ENCODE measurements at places on chromosomes 3 and 15.

GRCh38 chr15:34726406-34727100, 28.2 kb downstream of the GJD2 start:
- DNase-seq, result no peak

DNA sequence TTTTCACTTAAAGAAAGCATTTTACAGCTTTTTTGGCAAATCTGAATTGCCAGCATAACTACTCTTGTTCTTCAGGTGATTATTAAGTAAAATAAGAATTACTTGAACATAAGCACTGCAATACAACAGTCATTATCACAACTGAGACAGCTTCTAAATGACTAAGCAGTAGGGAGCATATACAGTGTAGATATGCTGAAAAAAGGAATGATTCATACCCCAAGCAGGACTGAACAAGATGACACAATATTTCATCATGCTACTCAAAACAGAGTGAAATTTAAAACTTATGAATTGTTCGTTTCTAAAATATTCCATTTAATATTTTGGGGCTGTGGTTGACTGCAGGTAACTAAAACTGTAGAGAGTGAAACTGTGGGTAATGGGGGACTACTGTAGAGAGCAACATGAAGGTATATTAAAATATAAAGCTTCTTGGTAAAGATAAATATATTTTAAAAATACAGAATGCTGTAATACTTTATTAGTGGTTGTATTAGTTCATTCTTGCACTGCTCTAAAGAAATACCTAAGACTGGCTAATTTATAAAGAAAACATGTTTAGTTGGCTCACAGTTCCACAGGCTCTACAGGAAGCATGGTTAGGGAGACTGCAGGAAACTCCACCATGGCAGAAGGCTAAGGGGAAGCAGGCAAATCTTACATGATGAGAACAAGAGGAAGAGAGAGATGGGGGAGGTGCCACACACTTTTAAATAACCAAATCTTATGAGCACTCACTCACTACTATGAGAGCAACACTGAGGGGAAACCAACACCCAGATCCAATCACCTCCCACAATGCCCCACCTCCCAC, 84.8 kb downstream of the DCLK3 start:
- DNase-seq, result no peak

GRCh38 chr3:171556574-171557145, 96.5 kb upstream of the TNIK start:
- peak; percentile 30 for DNase-seq

GRCh38 chr15:40061212-40061901, 22.4 kb upstream of the SRP14 start:
- DNase-seq, result no peak

DNA sequence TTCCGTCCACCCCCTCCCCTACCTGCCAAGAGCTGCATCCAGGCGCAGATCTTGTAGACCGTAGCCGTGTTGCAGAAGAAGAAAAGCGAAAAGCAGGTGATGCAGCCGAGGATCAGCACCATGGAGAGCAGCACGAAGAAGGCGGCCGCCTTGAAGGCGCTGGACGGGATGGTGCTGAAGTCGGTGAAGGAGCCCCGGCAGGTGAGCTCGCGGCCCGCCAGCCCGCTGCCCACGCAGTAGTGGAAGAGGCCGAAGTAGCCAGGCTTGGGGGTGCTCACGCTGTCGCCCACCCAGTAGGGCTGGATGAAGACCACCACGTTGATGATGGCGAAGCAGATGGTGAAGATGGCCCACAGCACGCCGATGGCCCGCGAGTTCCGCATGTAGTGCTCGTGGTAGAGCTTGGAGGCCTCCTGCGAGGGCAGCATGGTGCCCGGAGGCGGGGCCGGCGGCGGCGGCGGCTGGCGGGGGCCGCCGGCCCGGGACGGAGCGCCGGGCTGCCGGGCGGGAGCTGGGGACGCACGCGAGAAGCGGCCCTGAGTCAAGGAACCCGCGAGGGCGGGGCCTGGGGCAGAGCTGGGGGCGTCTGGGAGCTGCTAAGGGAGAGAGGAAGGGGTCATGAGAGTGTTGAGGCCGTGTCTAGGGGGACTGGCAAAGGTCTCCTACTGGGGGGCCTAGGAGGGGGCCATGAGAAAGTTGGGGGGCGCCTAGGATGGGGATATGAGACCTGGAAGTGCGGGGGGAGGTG, 1.2 kb downstream of the LHFPL4 start:
- DNase-seq, result peak; percentile 84

DNA sequence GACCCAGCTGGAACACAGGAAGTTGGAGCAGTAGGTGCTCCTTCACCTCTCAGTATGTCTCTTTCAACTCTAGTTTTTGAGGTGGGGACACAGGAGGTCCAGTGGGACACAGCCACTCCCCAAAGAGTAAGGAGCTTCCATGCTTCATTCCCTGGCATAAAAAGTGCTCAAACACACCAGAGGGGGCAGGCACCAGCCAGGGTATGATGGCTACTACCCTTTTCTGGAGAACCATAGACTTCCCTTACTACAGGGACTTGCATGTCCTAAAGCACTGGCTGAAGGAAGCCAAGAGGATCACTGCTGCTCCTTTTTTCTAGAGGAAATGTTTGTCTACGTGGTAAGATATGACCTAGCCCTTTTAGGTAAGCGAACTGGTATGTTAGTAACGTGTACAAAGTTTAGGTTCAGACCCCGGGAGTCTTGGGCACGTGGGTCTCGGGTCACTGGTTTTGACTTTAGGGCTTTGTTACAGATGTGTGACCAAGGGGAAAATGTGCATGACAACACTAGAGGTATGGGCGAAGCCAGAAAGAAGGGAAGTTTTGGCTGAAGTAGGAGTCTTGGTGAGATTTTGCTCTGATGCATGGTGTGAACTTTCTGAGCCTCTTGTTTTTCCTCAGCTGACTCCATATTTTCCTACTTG, 11.9 kb downstream of the IL17RB start:
- no peak for DNase-seq

- no peak for DNase-seq
Measured at GRCh38 chr3:111903067-111903511, 44.0 kb downstream of the PHLDB2 start.

GRCh38 chr3:10957976-10958749, 34.4 kb upstream of the SLC6A1 start:
- DNase-seq, result peak; percentile 45

- DNase-seq, result no peak
Measured at GRCh38 chr3:182323126-182323700, 470.1 kb upstream of the ATP11B start.

GRCh38 chr3:28982906-28983305, 298.0 kb upstream of the RBMS3 start:
- DNase-seq, result no peak

DNA sequence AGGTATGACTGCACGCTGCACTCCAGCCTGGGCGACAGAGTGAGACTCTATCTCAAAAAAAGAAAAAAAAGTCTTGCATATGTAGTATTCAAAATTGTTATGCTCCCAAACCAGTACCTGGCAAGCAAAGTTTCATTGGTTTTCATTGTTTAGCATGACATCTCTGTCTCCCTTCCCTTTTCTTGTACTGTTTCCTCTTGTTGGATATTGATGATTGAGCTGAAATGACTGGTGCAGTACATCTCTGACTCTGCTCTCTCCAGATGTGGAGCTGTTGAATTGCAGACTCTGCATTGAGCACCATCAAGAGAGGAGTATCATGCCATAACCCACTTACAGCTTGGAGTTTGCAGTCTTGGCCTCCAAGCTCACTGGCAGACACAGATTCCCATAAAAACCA, 77.2 kb downstream of the FAM81A start:
- no peak for DNase-seq

GRCh38 chr15:87941606-87942005, 314.9 kb downstream of the NTRK3 start:
- DNase-seq, result no peak

DNA sequence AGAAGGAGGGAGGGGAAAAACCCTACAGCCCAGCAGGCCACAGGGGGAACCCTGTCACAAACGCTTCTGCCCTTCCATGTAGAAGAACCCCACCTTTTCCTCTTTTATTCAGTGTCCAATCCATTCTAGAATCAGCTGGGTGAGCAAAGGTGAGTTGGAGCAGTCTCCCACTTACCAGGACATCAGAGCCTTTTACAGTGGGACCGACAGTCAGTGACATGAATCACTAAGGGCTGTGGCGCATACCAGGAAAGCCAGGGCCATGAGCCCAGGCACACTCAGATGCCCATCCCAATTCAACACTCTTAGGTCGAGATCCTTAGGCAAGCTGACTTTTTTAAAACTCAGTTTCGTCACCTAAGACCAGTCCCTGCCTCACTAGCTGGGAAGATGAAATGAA, 146.1 kb downstream of the AQP9 start:
- no peak for DNase-seq

DNA sequence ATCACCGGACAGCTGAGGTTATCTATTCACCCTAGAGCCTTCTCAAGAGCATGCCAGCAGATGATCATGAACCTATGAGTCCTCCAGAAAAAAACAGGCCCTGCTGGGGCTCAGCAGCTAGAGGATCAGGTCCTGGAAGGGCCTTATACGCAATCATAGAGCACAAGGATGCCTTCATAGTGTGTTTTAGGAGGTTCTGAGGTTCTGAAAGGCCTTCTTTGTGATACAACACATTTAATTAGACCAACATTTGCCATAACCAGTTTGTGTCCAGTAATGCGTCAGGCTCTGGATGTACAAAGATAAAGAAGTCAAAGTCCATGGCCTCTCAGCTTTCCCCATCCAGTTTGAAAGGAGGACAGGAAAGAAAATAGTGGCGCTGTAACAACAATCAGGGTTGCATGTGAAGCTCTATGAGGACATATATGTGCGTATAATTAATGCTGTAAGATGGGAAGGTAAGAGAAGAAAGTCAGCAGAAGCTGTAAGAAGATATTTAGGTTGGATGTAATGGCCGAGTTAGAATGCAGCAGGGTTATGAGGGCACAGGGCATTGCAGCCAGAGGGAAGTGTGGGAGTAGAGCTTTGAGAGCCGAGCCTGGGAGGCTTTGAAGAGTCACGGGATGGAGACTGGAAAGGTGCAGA, 302.6 kb upstream of the TBL1XR1 start:
- DNase-seq, result no peak

DNA sequence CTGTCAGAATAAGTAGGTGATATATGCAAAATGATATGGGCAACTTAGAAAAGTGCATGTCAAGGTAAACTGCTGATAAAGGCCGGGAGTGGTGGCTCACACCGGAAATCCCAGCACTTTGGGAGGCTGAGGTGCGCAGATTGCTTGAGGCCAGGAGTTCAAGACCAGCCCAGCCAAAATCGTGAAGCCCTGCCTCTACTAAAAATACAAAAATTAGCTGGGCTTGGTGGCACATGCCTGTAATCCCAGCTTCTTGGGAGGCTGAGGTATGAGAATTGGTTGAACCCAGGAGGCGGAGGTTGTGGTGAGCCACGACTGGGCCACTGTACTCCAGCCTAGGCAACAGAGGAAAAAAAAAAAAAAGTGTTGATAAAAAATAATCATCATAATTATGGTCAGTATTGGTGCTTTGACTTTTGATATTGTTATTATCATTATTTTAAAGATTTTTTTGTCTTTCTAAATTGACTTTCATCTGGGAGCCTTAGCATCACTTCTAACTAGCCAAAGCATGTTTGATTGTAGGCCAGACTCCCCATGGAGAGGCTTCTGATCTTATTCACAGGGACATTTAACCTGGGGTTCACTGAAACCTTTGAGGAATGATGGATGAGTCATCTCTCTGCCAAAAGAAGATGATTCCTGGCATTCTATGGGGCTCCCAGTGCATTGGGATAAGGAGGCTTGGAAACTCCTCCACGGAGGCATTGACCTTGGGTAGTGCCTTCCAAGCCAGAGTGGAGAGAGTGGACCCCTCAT, 5.6 kb downstream of the ZBTB38 start:
- no peak for DNase-seq

DNA sequence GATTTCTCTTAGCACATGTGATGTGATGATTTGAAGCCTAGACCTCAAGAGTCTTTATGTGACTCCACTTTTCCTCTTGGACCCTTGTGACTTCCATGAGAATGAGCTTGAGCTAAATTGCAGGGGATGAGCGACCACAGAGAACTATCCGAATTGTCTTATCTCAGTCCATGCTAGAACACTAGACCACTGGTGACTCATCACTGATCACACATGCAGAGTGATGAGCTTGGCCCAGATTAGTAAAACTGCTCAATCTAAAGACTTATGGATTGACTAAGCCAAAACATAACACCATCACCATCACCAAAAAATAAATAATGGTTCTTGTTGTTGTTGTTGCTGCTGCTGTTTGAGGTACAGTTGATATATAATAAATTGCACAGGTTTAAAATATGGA, 114.1 kb upstream of the CFAP20DC start:
- DNase-seq, result peak; percentile 0

DNA sequence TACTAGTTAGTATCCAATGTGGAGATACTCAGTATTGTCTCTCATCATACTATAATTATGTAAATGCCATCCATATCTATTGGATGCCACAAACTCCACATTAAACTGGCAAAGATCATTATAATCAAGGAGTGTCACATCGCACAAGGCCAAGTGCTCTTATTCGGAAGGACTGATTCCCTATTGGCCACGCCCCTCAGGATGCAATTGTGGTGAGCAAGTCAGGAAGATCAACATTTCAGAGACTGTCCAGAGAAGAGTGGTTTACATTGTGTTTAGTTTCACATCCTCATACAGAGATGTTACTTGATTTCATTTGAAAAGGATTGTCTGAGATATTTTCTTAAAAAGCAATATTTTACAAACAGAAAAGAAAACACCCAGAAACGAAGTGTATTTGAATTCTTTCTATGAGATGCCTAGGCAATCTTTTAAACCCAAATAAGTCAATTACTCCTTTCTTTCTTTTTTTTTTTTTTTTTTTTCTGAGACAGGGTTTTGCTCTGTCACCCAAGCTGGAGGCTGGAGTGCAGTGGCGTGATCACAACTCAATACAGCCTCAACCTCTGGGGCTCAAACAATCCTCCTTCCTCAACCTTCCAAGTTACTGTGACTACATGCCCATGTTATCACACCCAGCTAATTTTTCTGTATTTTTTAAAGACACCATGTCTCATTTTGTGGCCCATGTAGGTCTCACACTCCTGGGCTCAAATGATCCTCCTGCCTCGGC, 369.1 kb downstream of the RBMS3 start:
- DNase-seq, result no peak

DNA sequence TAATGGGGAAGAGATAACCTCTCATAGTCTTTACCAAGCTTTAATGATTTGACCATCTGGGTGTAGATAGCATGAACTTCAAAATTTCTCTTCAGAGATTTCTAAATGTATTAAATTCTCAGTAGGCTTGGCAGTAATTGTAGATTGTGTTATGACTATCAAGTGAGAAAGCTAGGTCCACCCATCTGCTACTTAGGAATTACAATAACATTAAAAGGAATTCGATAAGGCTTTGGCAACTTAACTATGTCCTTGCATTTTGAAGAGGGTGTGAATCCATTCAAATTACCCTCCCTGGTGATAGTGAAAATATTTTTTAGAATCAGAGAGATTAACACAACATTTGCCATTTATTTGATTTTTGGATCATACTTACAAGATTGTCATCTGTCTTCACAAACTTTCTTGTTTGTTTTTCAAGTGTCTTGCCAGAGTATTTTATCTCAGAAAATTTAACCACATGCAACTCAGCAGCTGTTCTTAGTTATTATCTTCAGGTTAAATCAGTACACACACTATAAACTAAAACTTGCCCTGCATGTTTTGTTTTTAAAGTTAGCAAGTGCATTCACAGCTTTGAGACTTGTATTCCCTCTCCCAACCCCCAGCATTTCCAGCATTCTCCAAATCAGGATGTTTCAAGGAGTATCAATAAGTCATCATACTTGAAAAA, 69.6 kb upstream of the COL8A1 start:
- DNase-seq, result no peak
